ENCODE measurements at places on chromosomes 6 and 20. TPM values are rescaled to one million over a fixed set of nuclear protein-coding genes. Genes with fewer than 3 reads are reported as not detected.

The GLP1R gene
- 1.6 TPM for polyA plus RNA-seq

The TRERF1 gene
- polyA plus RNA-seq = 1.2 TPM

The SEMG1 gene
- polyA plus RNA-seq = not detected

DNA sequence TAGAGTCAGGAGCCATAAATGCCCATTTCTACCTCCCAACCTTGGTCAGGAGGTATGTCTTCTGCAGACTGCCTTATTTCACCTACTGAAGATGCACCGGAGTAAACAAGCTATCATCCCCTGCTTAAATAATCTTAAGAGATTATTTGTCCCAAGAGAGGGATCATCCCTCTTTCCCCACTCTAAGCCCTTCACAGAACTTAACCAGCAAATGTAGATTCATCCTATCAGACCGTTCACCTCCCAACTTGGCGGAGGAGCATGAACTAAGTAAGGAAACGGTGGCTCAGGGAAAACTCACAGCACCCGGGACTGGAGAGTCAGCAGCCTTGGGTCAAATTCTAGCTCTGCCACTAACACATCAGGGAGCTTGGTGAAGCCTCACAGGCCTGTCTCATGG lies 115.3 kb downstream of the TRERF1 start:
- DNase-seq = no peak

DNA sequence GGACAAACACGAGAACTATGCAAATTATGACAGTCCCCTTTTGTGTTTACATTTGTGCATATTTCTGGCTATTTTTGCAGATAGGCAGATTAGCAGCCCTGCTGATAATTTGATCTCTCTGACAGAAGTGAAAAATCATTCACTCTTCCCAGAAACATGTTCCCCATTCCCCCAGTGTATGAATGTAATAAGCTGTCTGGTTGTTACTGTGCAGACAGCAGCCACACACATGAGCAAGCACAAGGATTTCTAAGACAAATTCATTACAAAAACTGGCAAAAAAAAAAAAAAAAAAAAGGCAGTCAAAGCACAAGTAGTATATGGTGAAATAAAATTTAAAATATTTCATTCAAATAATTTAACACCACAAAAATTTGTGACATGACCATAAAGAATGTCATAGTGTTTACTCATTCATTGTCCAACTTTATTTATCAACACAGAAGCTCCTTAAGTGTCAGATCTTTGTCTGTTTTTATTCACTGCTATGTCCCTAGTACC lies 95.5 kb upstream of the VGLL2 start:
- no peak for DNase-seq

- DNase-seq = peak; percentile 43
Observed at GRCh38 chr6:16523606-16524379, 237.5 kb downstream of the ATXN1 start.

- DNase-seq = no peak
Observed at GRCh38 chr6:87692086-87692485, 9.9 kb downstream of the AKIRIN2 start.

- no peak for DNase-seq
Observed at GRCh38 chr6:131911951-131912350, 39.2 kb downstream of the CCN2 start.

DNA sequence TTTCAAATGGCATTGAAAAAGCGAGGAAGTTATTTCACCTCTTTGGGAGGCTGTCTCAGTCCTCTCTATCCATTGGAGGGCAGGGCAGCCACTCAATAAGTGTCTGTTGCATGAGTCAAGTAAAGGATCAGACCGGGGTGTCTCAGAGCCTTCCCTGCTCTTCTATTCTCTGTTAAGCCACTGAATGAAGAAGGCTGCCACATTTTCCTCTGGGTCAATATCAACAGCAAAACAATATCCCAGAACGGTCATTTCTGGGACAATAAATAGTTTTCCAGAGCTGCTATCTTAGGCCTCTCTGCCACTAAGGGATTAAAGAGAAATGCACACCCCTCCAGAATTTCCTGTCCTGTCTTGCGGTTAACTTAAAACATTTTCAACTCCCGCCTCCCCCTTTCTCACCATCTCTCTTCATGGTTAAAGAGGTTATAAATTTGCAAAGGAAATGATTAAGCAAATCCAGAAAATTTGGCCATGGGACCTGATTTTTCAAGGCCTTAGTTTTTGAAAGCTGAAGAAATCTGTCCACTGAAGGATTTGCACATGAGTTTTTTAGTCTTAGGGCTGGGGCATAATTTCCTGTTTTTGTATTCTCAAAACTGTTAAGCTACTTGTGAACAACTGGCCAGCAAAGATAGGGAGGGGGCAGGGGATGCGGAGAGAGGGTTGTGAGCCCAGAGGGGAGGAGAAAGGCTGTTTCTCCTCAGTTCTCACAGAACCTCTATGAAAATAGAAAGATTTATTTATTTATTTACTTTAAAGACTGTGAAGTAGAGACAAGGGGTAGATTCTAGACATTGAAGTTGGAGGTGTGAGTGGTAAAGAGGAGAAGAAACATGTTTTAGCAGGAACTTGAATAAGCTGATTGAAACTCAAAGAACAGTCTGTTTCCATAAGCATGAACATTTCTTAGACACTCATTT lies 135.7 kb downstream of the BCAS1 start:
- peak; percentile 43 for DNase-seq

GRCh38 chr6:148780918-148781436 lies 34.1 kb downstream of the UST start:
- DNase-seq = no peak

- no peak for DNase-seq
Observed at GRCh38 chr20:875115-875514, 41.0 kb downstream of the ANGPT4 start.

- DNase-seq = no peak
Observed at GRCh38 chr6:108594640-108595039, 33.9 kb downstream of the FOXO3 start.

DNA sequence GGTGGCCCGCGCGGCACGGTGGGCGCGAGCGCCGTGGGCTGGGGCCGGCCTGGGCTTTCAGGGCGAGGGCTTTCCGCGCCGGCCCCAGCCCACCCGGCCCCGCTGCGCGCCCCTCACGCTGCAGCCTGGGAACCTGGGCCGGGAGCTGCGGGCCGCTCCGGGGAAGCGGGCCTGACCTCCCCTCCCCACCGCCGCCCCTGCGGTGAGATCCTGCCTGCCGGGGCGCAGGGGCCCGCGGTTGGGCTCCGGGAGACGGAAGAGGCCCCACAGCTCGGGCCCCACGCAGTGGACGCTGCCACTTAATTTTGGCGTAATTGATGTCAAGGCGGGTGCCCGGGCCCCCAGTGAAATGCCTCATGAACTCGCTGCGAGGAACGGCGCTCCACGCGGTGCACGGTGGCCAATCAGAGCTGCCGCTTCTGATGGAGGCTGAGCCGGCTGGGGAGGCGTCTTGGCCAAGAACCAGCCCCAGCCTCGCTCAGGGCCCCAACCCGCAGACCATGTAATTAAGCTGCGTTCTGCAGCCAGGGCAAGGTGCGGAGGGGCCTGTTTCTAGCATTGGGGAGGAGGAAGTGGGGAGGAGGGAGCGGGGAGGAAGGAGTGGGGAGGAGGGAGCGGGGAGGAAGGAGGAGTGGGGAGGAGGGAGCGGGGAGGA lies 96.1 kb upstream of the BHLHE23 start:
- peak; percentile 48 for DNase-seq

Data from heart left ventricle (tissue), 16 donors.